ENCODE measurements at places on chromosomes 13 and 19.

DNA sequence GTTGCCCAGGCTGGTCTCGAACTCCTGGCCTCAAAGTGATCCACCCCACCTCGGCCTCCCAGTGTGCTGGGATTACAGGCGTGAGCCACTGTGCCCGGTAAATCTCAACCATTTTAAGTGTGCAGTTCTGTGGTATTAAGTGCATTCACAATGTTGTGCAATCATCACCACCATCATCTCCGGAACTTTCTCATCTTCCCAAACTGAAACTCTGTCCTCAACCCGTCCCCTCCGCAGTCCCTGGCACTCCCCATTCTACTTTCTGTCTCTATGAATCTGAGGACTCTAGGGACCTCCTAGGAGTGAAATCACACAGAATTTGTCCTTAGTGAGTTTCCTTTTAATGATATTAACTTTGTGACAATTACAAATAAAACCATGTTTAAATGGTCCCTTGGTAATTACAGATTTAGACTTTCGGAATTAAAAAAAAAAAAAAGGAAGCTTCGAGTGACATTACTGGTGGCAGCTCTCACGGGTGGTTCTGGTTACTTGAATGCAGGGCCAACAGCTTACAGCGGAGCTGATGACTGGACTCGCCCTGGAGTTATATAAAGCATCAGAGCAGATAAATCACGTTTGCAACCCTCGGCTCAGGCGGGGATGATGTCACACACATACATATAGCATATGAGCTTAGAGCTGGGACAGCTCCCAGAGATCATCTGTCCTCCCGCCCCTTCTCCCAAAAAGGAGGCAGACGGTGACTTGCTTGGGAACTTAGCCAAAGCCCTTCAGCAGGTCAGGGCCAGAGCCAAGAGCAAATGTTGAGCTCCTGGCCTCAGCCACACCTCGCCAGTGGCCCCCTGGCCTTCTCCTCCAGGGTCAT lies 89.8 kb downstream of the ZNF557 start:
- DNase-seq: peak; percentile 46

DNA sequence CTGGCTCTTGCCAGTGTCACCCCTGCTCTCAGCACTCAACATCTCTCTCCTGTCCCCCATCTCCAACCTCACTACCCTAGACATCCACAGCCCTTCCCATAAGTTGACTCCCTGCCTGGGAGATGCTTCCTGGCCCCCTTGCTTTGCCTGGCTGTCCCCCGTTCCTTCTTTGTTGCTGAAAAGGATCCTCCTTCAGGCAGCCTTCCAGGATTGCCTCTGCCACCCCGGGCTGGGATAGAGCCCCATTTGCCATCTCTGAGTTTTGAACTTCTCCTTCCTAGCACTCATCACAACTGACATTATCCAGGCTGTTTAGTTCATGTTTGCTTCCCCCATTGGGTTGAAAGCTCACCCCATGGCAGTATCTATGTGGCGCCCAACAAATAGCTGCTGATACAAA lies 20.0 kb downstream of the CPAMD8 start:
- no peak for DNase-seq

DNA sequence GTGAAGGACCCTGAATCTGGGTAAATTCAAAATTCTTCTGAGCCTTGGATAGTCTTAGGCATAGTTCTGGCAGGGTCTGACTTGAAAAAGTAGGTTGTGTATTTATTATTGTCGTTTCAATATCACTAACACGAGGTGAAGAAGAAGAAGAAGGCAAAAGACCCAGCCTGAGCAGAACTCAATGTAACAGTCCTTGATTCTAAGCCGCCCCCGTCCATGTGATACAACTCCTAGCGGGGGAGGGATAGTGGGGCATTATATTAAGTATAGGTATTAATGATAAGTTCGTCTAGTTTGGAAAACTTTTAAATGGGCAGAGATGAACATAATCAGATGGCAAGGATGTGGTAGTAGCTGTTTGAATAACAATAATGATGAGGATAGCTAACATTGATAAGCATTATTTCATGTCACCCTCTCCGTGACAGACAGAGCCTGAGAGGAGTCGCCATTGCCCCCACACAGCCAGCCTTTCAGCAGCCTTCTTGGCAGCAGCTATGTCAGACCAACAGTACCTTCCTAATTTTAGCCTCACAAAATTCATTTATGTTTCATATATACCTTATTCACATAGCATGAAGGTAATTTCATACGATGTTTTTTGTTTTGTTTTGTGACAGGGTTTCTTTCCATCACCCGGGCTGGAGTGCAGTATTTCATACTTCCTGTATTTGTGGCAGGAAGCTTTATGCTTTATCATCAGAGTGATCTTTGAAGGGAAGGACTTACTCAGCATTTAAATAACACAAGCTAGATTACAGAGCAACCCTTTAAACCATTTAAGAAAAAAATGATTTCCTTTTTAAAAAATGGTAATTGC lies 64.4 kb upstream of the NPAS1 start:
- no peak for DNase-seq

- DNase-seq: no peak
Measured at GRCh38 chr19:30682146-30682998, 310.2 kb downstream of the ZNF536 start.

DNA sequence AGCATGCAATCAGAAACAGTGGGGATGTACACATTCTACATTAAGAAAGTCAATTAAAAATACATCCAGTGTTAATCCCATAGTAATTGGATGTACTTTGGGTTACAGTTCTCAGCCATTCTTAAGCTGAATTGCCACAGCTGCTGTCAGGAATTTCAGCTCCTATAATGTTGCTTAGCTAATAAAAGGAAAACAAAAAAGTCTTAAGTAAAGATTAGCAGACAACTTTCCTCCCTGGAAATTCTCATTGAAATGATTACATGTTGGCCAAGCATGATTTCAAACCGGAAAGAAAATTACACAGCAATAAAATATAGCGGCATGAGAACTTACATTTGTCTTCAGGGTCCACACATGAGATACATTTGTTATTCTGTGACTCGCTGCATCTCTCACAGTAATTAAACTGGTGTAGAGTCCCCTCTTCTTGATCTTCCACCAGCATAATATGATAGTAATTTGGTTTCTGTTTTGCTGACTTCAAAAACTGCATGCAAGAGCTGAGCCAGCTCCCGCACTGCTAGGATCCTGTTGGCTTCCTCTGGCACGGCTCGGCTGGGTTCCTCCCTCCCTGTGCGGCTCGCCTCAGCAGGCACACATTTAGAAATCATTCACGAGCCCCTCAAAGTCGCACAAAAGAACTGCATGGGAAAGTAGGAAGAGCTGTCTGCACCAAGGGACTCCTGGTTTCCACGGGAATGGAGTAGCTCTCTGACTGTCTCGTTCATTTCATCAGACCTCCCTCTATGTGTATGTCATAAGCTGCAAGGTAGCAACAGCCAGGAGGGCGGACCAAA lies at the start of gene HTR2A:
TSS of gene HTR2A (minus strand) at position 713 of the 797 bp plus-strand sequence. CDS start 1,147 bp downstream, outside the sequence.
- DNase-seq: no peak

- no peak for DNase-seq
Measured at GRCh38 chr13:76871432-76871831, 14.8 kb downstream of the KCTD12 start.

- DNase-seq: no peak
Measured at GRCh38 chr13:96199315-96199714, 109.4 kb downstream of the HS6ST3 start.

DNA sequence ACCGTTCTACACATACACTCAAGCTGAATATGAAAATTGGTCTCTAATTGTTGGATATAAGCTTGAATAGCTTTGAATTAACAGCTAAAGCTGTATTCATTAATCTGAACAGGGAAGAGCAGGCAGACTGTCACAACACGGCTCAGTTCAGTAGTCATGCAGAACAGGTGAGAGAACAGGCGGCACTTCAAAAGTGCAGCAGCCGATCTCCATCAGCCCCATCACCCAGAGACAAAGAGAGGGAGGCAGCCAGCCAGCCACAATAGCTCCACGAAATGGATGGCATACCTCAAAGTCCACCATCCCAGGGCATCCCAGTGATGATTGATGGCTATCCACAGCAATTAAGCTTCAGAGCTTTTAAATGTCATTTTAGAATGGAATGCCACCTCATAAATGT lies 419.2 kb downstream of the OLFM4 start:
- no peak for DNase-seq

GRCh38 chr13:43489233-43489632 lies 297.5 kb downstream of the ENOX1 start:
- DNase-seq: no peak

DNA sequence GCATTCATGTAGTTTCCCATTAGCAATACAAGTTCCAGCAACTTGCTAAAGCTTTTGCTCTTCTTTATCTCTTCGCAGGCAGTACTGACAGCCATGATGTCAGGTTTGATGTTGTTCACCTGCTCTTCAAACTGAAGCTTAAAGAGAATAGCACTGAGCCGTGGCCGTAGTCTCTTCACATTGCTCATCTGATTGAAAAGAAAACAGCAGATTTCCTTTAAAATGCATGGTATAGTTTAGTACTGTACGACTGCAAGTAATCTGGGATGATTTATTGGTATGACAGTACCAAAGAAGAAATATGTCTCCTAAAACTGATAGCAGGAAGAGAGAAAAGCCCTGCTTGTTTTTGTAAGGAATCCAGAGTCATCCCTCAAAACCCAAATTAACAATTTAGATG lies 284.4 kb downstream of the DIAPH3 start:
- DNase-seq: no peak

DNA sequence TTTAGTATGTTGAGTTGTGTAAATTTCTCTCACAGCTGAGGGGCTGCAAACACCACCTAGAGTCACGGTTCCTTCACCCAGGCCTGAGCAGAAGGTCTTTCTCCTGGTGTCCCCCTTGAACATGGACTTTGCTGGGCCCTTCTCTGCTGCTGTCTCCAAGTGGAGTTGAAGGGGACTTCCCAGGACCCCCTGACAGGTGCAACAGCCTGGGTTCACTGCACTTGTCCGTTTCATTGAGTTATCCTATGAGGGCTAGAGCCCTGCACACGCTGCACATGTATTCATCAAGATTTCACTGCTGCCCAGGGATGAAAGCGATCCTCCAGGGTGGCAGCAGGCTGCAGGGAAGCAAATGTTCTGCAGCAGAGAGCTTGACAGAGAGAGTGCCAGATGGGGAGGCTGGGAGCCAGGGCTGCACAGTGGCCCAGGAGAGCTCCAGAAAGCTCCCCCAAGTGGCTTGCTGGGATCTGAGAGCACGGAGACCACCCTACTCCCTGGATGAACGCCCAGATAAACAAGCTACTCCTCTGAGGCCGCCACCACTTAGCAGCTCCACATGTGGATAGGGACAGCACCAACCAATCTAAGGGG lies 10.3 kb downstream of the TMEM272 start:
- DNase-seq: no peak

DNA sequence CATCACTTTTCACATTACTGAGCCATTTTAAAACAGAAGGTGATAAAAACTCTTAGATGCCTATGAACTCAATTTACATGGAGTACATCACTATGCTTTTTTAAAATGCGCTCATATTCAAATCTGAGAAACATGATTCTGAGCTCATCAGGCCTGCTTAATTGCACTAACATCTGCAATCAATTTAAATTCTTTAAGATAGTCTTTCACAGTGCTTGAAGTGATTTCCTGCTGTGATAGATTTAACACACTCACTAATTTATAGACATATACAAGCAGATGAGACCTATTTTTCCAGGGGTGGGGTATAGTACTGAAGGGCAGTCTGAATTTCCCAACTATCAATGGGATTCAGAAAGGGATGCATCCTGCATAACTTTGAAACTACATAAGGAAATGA lies 82.9 kb downstream of the DIAPH3 start:
- DNase-seq: no peak

GRCh38 chr13:40980461-40980860 lies 38.7 kb downstream of the ELF1 start:
- DNase-seq: no peak

GRCh38 chr19:19749908-19750841 lies 17.3 kb upstream of the ZNF14 start:
- DNase-seq: no peak

GRCh38 chr13:30097089-30097488 lies 210.3 kb downstream of the KATNAL1 start:
- no peak for DNase-seq

GRCh38 chr13:110319397-110319773 lies 12.3 kb downstream of the COL4A2 start:
- no peak for DNase-seq

DNA sequence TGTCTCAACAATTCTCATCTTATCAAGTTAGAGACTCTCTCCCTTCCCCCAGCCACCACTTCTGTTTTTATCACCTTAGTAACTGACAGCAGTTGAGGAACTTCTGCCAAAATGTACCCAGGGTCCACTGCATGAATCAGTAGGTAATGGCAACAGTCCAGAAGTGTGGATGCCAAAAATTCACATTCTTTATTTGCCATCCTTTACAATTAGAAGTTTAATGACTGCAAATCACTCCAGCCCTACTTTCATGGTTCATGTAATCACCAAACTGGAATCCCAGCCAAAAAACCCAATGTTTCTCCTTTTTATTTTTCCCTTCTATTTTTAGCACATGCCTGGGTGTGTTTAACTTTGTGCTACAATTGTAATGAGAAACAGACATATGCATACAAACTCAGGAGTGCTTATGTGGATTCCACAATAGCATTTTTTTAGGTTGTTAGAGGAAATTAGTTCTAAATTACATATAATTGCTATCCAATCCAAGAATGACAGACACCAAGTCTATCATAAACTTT lies 243.5 kb downstream of the RGCC start:
- DNase-seq: no peak

- no peak for DNase-seq
Measured at GRCh38 chr13:108560093-108560492, 69.3 kb upstream of the MYO16 start.

GRCh38 chr13:98228661-98229341 lies 51.7 kb upstream of the RNF113B start:
- no peak for DNase-seq

DNA sequence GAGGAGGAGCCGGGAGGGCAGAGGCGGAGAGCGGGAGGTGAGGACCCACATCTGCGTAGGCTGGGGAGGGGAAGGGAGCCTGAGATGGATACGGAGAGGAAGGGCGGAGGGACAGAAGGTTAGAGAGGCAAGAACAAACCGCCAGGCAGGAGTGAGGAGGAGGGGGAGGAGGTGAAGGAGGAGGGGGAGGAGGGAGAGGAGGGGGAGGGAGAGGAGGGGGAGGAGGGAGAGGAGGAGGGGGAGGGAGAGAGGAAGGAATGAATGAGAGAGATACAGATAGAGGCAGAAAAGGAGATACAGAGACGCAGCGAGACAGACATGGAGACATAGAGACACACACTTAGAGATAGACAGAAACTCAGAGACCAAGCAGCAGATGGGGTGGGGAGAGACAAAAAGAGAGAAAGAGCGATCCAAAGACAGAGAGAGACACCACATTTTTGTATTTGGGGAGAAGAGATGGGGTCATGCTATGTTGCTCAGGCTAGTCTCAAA lies 782 bp upstream of the CA11 start:
- DNase-seq: no peak

GRCh38 chr13:23770428-23770827 lies 118.8 kb downstream of the MIPEP start:
- DNase-seq: no peak

GRCh38 chr13:111423168-111423785 lies 102.8 kb downstream of the TEX29 start:
- no peak for DNase-seq

GRCh38 chr13:113936166-113936965 lies 37.5 kb downstream of the C13orf46 start:
- no peak for DNase-seq

- no peak for DNase-seq
Measured at GRCh38 chr19:49475191-49475917, 1.3 kb downstream of the FLT3LG start.
